ENCODE measurements at places on chromosomes 3 and 15.

GRCh38 chr3:18111796-18112232, 313.3 kb downstream of the SATB1 start:
- H3K27ac ChIP-seq: peak overlapping the region; percentile 81
- H3K4me1 ChIP-seq: no peaks in the 10 kb centered on the region
- H3K27me3 ChIP-seq: no peaks in the 10 kb centered on the region
- no peak for DNase-seq
- no peaks in the 10 kb centered on the region for H3K36me3 ChIP-seq

DNA sequence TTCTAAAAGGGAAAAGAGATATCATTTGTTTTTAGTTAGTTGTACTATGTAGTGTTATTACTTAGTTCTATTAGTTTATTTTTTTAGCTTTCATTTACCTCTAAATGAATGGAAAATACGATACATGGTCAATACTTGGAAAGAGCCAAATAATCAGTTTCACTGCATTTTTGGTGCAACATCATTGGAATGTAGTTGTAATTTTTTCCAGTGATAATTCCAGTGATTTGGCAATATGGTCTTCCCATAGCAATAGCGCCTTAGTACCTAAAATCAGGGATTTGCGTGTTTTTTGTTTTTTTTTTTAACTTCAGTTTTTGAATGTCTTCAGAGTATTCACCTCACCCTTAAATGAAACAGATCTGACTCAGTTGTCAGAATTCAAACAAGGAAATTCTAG, 41.8 kb downstream of the RAB8B start:
- H3K4me1 ChIP-seq: peaks cover 18% of the 10 kb centered on the region
- DNase-seq: no peak
- H3K27me3 ChIP-seq: no peaks in the 10 kb centered on the region
- H3K27ac ChIP-seq: peak overlapping the region; percentile 83
- no peaks in the 10 kb centered on the region for H3K36me3 ChIP-seq

GRCh38 chr15:87591582-87591981, 665.0 kb downstream of the NTRK3 start:
- DNase-seq: no peak
- no peaks in the 10 kb centered on the region for H3K4me1 ChIP-seq
- H3K36me3 ChIP-seq: no peaks in the 10 kb centered on the region
- H3K27ac ChIP-seq: no peak overlapping the region
- no peak overlapping the region for H3K4me3 ChIP-seq
- no peaks in the 10 kb centered on the region for H3K27me3 ChIP-seq

DNA sequence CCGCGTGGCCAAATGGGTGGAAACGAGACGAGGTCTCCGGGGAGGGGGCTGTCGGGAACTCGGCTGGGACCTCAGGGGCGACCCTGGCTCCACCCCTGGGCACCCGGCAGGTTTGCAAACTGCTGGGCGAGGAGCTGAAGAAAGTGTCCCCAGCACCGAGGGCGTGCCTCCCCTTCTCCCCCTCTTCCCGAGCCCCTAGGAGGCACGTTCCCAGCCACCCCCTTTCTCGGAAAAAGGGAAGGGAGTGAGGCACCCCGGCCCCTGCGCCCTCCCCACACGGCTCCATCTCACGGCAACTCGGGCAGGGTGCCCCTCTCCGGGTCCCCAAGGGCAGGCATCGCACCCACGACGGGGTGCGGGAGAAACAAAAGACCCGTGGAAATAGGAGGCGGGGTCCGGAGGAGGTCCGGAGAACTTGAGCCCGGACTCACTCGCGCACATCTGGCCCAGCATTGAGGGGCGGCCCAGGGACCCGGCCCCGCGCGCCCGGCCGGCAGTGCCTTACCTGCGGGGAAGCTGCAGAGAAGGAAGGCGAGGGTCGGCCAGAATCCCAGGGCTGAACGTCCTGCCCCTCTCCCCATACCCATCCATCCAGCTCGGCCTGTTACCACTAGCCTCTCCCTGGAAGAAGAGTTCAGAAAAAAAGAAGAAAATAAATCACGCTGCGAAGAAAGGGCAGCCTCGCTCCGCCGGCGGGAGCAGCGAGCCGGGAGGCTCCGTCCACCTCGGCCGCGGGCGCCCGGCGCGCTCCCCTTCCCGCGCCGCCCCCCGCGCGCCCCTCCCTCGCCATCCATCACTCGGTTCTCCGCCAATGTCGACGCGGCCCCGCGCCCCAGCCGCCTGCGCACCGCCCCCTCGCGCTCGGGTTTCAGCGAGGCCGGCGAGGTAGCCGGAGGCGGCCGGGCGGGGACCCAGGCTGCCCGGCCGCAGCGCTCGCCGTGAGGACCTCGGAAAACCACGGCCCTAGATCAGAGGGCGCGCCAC, 16.3 kb downstream of the RGMA start:
- H3K27ac ChIP-seq: no peak overlapping the region
- DNase-seq: no peak
- H3K36me3 ChIP-seq: no peaks in the 10 kb centered on the region
- peaks cover 54% of the 10 kb centered on the region for H3K27me3 ChIP-seq
- H3K4me3 ChIP-seq: peak overlapping the region; percentile 89
- H3K4me1 ChIP-seq: peaks cover 25% of the 10 kb centered on the region

DNA sequence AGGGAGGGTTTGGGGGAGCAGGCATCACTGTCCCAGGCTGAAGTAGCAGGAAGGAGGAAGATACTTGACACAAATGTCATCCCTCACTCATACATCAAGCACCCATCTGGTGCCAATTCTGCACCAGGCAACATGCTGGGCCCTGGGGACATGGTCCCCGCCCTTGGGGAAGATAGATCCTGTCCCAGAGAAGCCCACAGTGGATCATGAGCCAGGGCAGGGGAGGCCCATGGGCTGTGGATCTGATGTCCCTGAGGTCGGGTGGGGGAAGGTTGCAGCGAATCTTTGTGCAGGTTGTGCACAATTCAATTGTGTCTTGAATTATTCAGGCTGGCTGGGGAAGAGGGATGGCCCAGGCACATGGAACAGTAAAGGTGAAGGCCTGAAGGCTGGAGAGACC, 6.4 kb upstream of the CCDC33 start:
- DNase-seq: no peak
- H3K4me1 ChIP-seq: peaks cover 7% of the 10 kb centered on the region
- no peak overlapping the region for H3K4me3 ChIP-seq
- no peak overlapping the region for H3K27ac ChIP-seq
- H3K36me3 ChIP-seq: no peaks in the 10 kb centered on the region

GRCh38 chr3:188021502-188022040, 132.4 kb upstream of the LPP start:
- peaks cover 1% of the 10 kb centered on the region for H3K36me3 ChIP-seq
- H3K4me1 ChIP-seq: no peaks in the 10 kb centered on the region
- H3K27ac ChIP-seq: no peak overlapping the region
- no peaks in the 10 kb centered on the region for H3K27me3 ChIP-seq

GRCh38 chr3:29493109-29493508, 212.2 kb downstream of the RBMS3 start:
- no peak for DNase-seq
- H3K4me1 ChIP-seq: no peaks in the 10 kb centered on the region
- H3K4me3 ChIP-seq: no peak overlapping the region
- H3K27ac ChIP-seq: no peak overlapping the region
- no peaks in the 10 kb centered on the region for H3K36me3 ChIP-seq

- no peaks in the 10 kb centered on the region for H3K27me3 ChIP-seq
- no peaks in the 10 kb centered on the region for H3K36me3 ChIP-seq
- no peak for DNase-seq
- H3K27ac ChIP-seq: no peak overlapping the region
- H3K4me3 ChIP-seq: no peak overlapping the region
Observed at GRCh38 chr3:103218146-103218545, 783.3 kb downstream of the ZPLD1 start.

DNA sequence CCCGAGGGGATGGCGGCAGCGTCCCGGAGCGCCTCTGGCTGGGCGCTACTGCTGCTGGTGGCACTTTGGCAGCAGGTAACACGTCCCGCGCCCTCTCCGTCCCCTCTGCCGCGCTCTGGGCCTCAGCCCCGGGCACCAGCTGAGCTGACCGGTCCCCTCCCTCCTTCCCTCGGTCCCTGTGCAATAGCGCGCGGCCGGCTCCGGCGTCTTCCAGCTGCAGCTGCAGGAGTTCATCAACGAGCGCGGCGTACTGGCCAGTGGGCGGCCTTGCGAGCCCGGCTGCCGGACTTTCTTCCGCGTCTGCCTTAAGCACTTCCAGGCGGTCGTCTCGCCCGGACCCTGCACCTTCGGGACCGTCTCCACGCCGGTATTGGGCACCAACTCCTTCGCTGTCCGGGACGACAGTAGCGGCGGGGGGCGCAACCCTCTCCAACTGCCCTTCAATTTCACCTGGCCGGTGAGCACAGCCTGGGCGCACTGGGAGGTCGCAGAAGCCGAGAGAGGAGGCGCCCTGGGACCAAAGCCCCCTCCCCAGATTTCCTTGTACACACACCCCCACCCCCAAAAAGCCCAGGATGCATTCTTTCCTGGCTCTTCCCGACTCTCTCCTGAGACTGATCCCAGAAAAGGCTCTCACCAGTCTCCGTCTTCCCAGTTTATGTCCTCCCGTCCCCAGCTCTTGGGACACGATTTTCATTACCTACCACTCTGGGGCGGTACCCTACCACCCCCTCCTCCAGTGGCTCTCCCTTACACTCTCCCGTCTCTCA, 705 bp downstream of the DLL4 start:
- H3K4me1 ChIP-seq: peaks cover 55% of the 10 kb centered on the region
- no peak overlapping the region for H3K27ac ChIP-seq
- no peaks in the 10 kb centered on the region for H3K36me3 ChIP-seq

Measured in naive thymus-derived CD8-positive, alpha-beta T cell (primary cell).